ENCODE measurements at places on chromosomes 11 and 22. TPM values are rescaled to one million over a fixed set of nuclear protein-coding genes. Genes with fewer than 3 reads are reported as not detected.

The CSF2RB gene
- polyA plus RNA-seq, result 2.1 TPM

GRCh38 chr11:96306933-96307775, 35.8 kb downstream of the MAML2 start:
- peak; percentile 96 for DNase-seq

The OR4A16 gene
- polyA plus RNA-seq, result not detected

DNA sequence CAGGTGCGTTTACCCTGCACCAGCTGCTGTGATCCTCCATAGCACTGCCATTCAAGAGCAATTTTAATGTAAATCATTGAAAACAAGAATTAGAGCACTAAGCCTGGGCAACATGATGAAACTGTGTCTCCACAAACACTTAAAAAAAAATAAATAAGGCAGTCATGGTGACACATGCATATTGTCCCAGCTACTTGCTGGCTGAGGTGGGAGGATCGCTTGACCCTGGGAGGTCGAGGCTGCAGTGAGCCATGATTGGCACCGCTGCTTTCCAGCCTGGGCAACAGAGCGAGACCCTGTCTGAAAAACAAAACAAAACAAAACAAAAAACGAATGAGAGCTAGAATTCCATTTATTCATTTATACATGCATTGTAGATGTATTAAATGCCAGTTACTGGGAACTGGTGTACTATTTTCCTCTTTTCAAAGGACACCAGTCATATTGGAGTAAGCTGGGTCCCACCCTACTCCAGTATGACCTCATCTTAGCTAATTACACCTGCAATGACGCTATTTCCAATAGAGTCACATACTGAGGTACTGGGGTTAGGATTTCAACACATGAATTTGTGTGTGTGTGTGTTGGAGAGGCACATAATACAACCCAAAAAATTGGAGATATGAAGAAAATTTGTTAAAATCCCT, 101.9 kb downstream of the MICAL2 start:
- DNase-seq, result no peak

The B4GALNT4 gene
- polyA plus RNA-seq, result 13.0 TPM

DNA sequence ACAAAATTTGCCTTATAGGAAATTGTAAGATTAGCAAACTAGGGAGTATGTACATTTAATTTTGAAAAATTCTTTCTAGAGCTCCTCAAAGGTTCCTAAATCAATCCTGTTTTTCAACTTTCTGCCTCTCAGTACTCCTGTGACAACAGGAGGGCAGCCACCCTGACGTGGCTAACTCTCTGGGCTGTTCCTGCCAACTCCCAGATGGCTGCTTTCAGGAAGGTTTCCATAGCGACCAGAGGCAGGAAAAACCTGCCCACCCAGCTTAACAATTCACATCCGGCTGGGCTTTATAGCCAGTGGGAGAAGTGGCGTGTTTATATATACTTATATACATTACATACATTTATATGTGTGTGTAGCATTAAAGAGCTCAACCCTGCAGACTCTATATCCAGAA, 26.5 kb downstream of the SGSM3 start:
- DNase-seq, result peak; percentile 33

The NOX4 gene
- polyA plus RNA-seq, result 4.5 TPM

The YAP1 gene
- 99.7 TPM for polyA plus RNA-seq

- no peak for DNase-seq
Observed at GRCh38 chr22:40560551-40560950, 76.0 kb downstream of the MRTFA start.

The SCO2 gene
- 3.2 TPM for polyA plus RNA-seq

The MMP7 gene
- not detected for polyA plus RNA-seq

- no peak for DNase-seq
Observed at GRCh38 chr22:41023299-41023623, 69.1 kb upstream of the EP300 start.

GRCh38 chr11:35335226-35335625, 84.1 kb downstream of the SLC1A2 start:
- DNase-seq, result no peak

DNA sequence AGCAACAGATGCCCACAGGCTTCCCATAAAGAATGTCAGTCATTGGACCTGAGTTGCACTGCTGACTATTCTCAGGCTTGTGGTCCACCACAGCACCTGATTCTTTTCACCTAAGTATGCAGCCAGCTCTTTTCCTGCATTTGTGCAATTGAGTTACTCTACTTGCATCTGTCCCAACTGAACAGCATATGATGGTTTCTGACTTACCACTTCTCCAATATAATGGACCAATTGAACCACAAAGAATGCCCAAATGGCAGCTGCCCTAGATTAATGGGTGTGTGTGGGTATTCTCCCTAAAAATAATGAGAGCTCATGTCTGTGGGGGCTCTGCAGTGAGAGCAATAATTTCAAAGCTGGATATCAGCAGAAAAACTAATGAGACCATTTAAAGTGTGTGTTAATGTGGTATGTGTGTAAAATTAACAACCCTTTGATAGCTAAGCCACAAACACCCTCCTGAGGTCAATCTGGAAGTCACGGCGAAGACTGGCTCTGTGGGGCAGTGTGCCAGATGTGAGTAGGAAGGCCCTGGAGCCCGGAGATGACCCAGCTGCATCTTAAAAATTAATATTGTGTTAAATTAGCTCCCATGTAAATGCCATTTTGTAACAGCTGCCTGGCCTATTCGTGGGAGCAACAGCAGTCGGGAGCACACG, 43.8 kb downstream of the SC5D start:
- no peak for DNase-seq

GRCh38 chr11:37946155-37946766, 1348.2 kb upstream of the RAG2 start:
- peak; percentile 8 for DNase-seq

DNA sequence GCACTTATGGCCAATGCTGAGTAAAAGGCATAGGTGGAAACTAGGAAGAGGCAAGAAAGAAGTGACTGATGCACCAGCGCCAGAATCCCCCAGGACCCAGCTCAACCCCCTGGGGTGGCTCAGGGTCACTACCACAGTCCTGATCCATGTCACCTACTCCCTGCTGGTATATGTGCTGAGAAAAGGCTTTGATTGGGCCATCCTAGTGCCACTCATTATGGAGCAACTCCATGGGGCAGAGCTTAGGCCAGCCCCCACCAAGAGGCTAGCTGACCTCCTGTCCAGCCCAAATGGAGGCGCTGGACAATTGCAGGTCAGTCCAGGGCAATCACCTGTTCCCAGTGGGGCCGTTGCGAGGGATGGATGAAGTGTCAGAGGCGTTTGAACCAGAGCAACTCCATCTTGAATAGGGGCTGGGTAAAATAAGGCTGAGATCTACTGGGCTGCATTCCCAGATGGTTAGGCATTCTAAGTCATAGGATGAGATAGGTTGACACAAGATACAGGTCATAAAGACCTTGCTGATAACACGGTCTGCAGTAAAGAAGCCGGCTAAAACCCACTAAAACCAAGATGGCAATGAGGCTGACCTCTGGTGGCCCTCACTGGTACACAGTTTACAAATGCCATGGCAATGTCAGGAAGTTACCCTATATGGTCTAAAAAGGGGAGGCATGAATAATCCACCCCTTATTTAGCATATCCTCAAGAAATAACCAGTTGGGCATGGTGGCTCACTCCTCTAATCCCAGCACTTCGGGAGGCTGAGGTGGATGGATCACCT, 20.6 kb upstream of the DAGLA start:
- no peak for DNase-seq

- no peak for DNase-seq
Observed at GRCh38 chr22:28358312-28358711, 321.3 kb downstream of the TTC28 start.

The CBLIF gene
- not detected for polyA plus RNA-seq

GRCh38 chr22:36299911-36300310, 47.0 kb downstream of the APOL1 start:
- DNase-seq, result no peak

All from muscle of back (tissue), 13 donors.